ENCODE measurements at places on chromosomes 4 and X. TPM values are rescaled to one million over a fixed set of nuclear protein-coding genes. Genes with fewer than 3 reads are reported as not detected.
A peak's percentile ranks its signal among the peaks of the same experiment; 100 is the strongest.

DNA sequence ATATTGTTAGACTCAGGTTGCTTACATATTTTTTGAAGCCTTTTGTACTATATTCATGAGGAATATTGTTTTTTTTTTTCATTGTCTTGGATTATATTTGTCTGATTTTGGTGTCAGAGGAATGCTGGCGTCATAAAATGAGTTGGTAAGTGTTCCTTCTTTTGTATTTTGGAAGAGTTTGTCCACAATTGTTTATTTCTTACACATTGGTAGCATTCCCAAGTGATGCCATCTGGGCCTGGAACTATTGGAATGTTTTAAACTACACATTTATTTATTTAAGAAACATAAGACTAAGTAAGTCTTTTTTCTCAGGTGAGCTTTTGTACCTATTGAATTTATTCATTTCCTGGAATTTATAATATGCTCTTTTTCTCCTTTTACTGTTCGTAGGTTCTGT is 107.6 kb downstream of the LARP1B start:
- no peak for DNase-seq
- no peak overlapping the region for H3K27ac ChIP-seq
- no peak overlapping the region for H3K4me3 ChIP-seq

DNA sequence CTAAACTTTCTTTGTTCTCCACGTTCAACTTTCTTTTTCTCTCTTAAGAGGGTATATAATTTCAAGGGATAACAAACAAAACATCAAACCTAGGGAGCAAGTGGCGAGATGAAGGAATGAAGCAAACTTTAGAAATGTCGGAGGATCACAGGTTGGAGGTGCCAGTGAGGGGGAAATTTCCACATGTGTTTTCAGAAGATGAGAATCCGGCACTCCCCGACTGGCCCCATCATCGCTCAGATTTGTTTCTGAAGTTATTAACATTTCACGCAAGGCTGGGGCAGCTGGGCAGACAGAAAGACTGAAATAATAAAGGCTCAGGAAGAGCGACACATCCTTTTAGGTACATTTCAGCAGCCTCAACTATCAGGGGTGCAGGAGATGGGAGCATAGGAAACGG is 134.9 kb downstream of the SMIM20 start:
- no peak for DNase-seq
- no peak overlapping the region for H3K4me3 ChIP-seq
- no peaks in the 10 kb centered on the region for H3K4me1 ChIP-seq
- H3K27me3 ChIP-seq: no peaks in the 10 kb centered on the region
- H3K27ac ChIP-seq: no peak overlapping the region
- no peaks in the 10 kb centered on the region for H3K36me3 ChIP-seq

The PRDM5 gene
- total RNA-seq: 36.2 TPM

DNA sequence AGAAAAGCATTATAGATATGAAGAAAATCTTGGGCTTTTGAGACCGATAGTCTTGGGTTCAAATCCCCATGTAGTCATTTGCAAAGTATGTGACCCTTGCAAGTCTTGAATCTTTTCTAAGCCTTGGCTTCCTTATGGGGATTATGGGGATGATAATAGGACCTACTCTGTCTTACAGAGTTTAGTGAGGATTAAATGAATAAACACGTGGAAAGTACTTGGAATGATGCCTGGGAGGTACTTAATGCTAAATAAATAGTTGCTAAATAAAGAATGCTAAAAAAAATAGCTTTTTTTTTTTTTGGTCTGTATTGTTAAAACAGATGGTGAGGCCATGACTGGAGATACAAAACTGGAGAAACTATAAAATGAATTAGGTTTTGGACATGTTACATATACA is 292.7 kb downstream of the GPAT3 start:
- no peak overlapping the region for H3K27ac ChIP-seq
- H3K4me1 ChIP-seq: peaks cover 3% of the 10 kb centered on the region
- no peaks in the 10 kb centered on the region for H3K27me3 ChIP-seq
- DNase-seq: no peak
- no peaks in the 10 kb centered on the region for H3K36me3 ChIP-seq

DNA sequence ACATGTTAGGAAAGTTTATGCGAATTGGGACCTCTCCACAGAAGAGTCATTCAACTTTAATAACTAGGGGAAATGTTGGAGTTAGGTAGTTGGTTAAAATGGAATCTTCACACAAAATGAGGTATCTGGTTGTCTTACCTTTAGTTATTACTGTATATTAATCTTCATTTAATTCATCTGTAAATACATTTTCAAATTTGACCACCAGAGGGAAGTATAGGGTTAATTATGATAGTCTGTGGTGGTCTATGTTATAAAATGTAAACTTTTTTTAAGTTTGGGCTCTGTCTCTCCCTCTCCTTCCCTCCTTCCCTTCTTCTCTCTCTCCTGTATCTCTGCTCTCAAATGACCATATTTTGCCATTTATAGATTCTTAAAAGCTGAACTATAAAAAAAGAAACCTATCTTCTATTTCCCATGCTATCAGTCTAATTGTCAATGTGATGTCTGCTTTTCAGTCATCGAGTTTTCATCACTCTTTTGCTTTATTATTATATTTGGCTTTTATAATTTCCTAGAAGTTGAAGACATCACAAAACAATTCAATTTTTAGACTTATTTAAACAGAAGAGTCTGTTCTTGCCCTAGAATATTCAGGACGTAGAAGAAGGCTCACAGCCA is 49.8 kb downstream of the TMEM144 start:
- H3K36me3 ChIP-seq: no peaks in the 10 kb centered on the region
- no peak overlapping the region for H3K4me3 ChIP-seq
- H3K27ac ChIP-seq: no peak overlapping the region
- H3K4me1 ChIP-seq: no peaks in the 10 kb centered on the region
- no peaks in the 10 kb centered on the region for H3K27me3 ChIP-seq

- no peak overlapping the region for H3K27ac ChIP-seq
- DNase-seq: no peak
- no peaks in the 10 kb centered on the region for H3K36me3 ChIP-seq
These were observed 76.0 kb downstream of the ABLIM2 start for GRCh38 chr4:8082517-8083055.

DNA sequence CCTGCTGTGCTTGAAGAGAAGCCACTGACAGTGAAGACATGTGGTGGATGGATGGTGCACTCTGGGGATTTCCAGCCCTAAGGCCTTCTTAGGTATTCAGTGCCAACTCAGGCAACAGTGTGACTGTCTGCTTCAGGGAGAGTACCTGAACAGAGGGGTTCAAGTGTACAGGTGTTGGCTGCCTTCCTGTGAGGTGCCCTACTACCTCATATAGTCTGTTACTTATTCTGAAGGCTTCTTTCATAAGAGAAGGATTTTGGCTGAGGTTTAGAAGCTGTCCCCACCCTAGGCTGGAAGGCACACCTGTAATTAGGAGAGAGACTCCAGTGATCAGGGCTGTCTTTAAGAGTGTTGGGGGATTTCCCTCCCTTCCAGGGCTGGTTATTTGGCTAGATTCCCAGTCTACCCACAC is 1.8 kb downstream of the FTHL17 start:
- H3K4me3 ChIP-seq: no peak overlapping the region
- no peaks in the 10 kb centered on the region for H3K27me3 ChIP-seq
- no peak for DNase-seq
- no peak overlapping the region for H3K27ac ChIP-seq

- peak overlapping the region; percentile 63 for H3K4me3 ChIP-seq
- peaks cover 12% of the 10 kb centered on the region for H3K4me1 ChIP-seq
- H3K27ac ChIP-seq: no peak overlapping the region
- no peaks in the 10 kb centered on the region for H3K27me3 ChIP-seq
- DNase-seq: peak; percentile 65
These were observed 48.8 kb downstream of the CLDN34 start for GRCh38 chrX:10015723-10016518.

GRCh38 chr4:42638993-42639392 is 17.9 kb downstream of the ATP8A1 start:
- no peak for DNase-seq
- no peak overlapping the region for H3K4me3 ChIP-seq
- no peaks in the 10 kb centered on the region for H3K36me3 ChIP-seq
- peaks cover 73% of the 10 kb centered on the region for H3K4me1 ChIP-seq
- no peaks in the 10 kb centered on the region for H3K27me3 ChIP-seq

DNA sequence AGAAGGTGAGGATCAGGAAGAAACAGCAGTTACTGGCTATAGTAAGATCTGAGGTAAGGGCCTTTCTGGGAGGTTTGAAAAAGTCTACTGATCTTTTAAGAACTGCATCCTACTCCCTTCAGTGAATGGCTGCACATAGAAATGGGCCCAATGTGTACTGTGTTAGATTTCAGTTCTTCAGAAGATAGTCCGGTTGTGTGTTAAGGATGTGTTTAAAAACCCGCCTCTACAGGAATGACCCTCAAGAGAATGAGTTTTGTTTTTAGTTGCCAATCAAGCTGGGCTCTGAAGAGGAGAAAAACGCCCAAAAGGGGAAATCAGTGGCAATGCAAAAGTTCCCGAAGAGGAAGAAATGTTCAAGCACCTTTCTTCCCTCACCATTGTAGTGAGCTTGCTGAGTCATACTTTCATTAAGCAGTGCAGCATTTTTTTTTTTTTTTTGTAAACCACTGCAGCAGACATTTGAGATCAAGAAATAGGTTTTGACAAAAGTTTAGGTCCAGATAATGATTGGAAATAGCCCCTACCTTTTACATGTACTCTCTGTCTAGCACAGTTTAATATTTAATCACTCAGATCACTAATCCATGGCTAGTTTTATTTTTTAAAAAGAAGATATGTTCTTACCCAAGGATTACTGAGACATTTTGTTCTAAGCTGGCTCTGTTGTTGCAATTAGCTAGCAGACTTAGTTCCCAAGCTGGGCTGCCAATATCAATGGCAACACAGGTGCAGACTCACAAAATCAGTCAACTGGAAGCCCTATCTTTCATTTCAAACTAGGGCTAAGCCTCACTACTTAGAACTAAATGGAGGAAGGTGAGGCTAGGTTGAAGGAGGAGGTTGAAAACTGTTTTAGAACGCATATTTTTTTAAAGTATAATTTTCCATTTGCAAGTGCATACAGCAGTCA is 7.0 kb upstream of the TRPC5OS start:
- no peaks in the 10 kb centered on the region for H3K36me3 ChIP-seq
- peak overlapping the region; percentile 2 for H3K4me3 ChIP-seq
- peaks cover 44% of the 10 kb centered on the region for H3K4me1 ChIP-seq
- H3K27me3 ChIP-seq: no peaks in the 10 kb centered on the region

The PABPC1L2B gene
- total RNA-seq: not detected

DNA sequence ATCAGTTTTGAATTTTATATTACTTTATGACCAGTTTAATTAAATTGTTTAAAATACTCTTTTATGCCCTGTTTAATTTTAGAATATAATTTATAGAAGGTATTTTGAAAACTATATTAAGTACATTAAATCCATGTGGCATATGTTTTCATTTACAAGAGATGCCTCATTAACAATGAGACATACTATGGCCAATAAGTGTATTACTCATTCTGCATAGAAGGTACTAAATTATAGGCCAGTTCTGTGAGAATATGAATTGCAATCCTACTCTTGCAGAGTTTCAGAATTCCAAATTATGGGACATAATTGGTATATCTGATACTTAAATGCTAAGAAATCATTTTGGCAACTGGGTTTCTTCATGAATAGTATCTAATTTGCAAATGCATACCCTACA is 951.1 kb downstream of the FAT4 start:
- H3K27ac ChIP-seq: no peak overlapping the region
- H3K4me1 ChIP-seq: no peaks in the 10 kb centered on the region
- DNase-seq: no peak
- no peak overlapping the region for H3K4me3 ChIP-seq

- no peak for DNase-seq
- H3K36me3 ChIP-seq: no peaks in the 10 kb centered on the region
- H3K4me1 ChIP-seq: peaks cover 8% of the 10 kb centered on the region
- peaks cover 23% of the 10 kb centered on the region for H3K27me3 ChIP-seq
- H3K27ac ChIP-seq: no peak overlapping the region
- no peak overlapping the region for H3K4me3 ChIP-seq
These were observed 51.4 kb upstream of the MSX1 start for GRCh38 chr4:4808086-4808485.

The SPINK2 gene
- total RNA-seq: 2.3 TPM

DNA sequence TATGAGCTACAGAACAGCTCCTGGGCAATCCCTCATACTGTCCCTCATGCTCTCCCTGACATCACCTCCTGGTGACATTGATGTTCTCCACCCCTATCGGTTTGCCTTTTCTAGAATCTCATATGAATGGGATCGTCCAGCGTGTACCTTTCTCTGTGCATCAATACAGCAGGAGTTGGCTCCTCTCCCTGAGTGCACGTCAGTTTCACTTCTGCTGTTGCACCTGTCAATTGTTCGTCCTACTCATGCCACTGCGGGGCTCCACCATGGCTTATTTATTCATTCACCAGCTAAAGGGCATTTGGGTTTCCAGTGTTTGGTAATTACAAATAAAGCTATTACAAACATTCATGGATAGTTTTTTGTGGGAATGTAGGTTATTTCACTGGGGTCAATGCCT is 269.1 kb upstream of the ZFP42 start:
- H3K4me3 ChIP-seq: no peak overlapping the region
- H3K4me1 ChIP-seq: no peaks in the 10 kb centered on the region
- no peaks in the 10 kb centered on the region for H3K27me3 ChIP-seq
- H3K27ac ChIP-seq: no peak overlapping the region
- no peaks in the 10 kb centered on the region for H3K36me3 ChIP-seq
